ENCODE measurements at places on chromosomes 7 and 10. TPM values are rescaled to one million over a fixed set of nuclear protein-coding genes. Genes with fewer than 3 reads are reported as not detected.

The OR6V1 gene
- not detected for total RNA-seq

The TSPAN13 gene
- 178 TPM for total RNA-seq

The RGR gene
- not detected for total RNA-seq

The PON1 gene
- 1.7 TPM for total RNA-seq

The NPSR1 gene
- not detected for total RNA-seq

GRCh38 chr7:136324073-136324704 is 347.0 kb upstream of the MTPN start:
- no peak for DNase-seq

- no peak for DNase-seq
These were observed 112.6 kb downstream of the WDR37 start for GRCh38 chr10:1168763-1169162.

DNA sequence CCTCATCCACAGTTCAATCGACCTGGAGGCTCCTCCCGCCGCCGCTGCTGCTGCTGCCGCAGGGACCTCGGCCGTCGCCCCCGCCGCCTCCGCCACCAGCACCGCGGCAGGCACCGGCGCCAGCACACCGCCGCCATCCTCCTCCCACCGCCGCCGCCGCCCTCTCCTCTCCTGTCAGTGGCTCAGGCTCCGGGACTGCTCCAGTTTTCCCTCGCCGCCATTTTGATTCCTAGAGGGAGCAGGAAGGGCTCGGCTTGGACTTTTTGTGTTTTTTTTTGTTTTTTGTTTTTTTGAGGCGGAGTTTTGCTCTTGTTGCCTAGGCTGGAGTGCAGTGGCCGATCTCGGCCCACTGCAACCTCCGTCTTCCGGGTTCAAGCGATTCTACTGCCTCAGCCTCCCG is 3.0 kb upstream of the MCM10 start:
- DNase-seq = peak; percentile 81

DNA sequence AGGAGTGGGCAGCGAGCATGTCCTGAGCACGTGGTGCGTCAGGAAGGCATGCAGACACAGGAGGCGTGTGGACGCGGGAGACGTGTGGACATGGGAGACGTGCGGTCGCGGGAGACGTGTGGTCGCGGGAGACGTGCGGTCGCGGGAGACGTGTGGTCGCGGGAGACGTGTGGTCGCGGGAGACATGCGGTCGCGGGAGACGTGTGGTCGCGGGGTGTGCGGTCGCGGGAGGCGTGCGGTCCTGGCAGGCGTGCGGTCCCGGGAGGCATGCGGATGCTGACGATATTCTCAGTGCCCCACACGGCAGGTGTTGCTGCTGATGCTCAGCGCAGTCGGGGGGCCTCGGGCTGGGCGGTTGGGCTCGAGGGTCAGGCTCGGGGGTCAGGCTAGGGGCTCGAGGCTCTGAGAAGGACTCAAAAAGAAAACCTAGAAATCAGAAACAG is 94.2 kb downstream of the NKX6-2 start:
- DNase-seq = no peak

GRCh38 chr10:104931612-104932134 is 290.6 kb downstream of the SORCS3 start:
- DNase-seq = no peak

DNA sequence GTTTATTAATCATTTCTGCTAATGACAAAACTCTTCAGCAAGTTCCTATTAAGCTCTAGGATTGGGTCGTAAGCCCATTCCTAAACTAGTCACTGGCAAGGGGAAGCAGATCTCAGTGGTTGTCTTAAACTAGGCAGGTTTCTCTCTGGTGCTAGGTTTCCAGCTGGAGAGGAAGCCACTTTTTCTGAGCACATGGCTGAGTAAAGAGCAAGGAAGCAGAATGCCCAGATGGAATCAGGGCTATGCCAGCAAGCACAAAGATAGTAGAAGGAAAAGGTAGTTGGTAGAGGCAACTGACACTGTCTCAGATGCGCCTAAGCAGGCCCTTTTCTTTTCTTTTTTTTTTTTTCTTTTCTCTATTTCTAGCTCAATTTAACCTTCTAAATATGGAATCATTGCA is 224.9 kb downstream of the EXOC4 start:
- no peak for DNase-seq
